ENCODE measurements at places on chromosomes 13 and 19.

GRCh38 chr13:104253063-104253680, 1187.0 kb upstream of the SLC10A2 start:
- DNase-seq, result no peak

DNA sequence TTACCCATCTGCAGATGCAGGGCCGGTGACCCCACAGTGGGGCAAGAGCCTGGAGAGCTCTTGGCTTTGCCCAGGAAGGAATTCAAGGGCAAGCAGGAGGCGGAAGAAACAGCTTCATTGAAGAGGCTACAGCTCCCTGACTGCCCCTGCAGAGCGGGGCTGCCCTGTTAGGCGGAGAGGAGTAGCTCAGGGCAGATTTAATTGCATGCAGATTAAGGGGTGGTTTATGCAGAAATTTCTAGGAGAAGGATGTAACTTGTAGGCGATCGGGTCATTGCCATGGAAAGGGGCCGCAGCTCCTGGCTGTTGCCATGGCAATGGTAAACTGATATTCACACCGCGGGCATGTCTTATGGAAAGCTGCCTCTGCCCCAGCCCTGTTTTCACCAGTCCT, 94.1 kb downstream of the ATP11A start:
- no peak for DNase-seq

DNA sequence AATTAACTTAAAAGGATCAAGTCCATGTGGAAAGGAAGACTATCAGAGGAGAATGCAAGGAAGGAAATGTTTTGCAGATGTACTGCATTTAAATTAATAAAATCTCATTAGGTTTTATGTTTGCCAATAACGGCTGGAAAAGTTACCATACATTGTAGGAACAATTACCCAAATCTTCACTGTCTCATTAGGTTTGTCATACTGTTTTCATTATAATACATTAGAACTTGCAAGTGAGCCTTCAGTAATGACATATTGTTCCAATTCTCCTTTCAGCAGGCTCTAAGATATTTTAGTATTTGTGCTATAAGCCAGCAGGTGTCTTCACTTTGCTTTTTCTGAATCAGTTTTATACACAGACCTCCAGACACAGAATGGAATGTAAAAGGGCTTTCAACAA, 661.6 kb upstream of the KLHL1 start:
- no peak for DNase-seq

GRCh38 chr19:48043675-48044258, at the start of gene CABP5:
Gene CABP5 (minus strand): TSS chr19:48044079. CDS start chr19:48043922, 157 bp downstream.
- no peak for DNase-seq

GRCh38 chr19:55437410-55437809, 5.7 kb downstream of the SHISA7 start:
- peak; percentile 83 for DNase-seq

GRCh38 chr13:64327505-64328194, 2902.5 kb downstream of the PCDH9 start:
- DNase-seq, result no peak

DNA sequence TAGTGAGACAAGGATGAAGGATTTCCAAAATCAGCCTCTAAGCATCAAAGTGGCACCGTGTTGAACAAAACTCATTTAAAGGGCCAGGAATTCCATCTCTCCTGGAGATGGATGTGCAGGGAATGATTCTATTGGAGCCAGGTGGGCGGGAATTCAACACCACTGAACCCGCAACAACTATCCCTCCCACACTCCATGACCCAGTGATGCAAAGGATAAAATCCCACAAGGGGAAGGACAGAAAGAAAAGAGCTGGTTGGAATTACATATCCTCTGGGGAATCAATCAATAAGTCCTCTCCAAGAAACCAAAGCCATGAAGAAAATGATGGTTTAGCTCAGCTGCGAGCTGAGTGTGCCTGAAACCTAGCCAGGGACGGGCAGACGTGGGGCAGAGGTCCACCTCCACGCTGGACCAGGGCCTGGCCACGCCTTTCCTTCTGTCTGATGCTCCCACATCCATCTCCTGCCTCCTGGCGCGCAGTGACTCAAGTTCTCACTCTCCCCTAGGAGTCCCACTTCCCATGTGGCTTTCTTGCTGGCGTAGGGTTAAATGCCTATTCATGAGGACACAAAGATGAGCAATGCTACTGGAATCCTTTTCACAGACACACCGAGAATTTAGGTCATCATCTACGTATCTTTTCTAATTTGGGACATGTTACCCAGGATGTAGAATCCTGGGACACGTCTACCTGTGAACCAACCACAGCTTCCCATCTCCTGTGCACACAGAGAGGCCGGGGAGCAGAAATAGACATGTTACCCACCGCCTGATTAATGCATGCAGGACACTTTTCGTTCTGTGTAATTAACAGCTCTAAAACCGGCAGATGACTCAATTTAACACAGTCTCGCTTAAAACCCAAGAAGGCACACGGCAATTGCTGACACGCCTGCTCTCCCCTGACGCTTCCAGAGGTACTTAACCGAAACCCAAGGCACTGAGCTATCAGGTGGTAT, 48.6 kb downstream of the PEPD start:
- peak; percentile 92 for DNase-seq

GRCh38 chr19:37966211-37966661, 59.2 kb downstream of the SIPA1L3 start:
- peak; percentile 29 for DNase-seq

DNA sequence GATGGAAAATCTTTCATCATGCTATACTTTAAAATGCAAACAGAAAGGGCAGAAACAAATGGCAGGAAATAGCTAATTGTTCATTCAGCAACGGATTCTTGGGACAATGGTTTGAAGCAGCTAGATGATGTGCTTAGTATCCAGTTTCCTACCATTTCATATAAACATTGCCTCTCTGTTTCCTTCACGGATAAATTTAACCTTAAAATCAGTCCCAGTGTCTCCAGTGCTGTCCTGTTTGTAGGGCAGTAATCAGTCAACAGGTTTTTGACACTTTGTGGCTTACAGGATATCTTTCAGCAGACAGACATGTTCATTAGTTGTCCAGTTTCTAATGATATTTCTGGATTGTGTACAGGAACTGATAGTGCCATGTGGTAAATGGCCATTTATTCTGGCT, 24.7 kb upstream of the RB1 start:
- DNase-seq, result no peak

GRCh38 chr19:14406645-14407401, 12.3 kb downstream of the DDX39A start:
- DNase-seq, result no peak

- DNase-seq, result no peak
Observed at GRCh38 chr13:31008400-31009115, 76.1 kb downstream of the TEX26 start.

DNA sequence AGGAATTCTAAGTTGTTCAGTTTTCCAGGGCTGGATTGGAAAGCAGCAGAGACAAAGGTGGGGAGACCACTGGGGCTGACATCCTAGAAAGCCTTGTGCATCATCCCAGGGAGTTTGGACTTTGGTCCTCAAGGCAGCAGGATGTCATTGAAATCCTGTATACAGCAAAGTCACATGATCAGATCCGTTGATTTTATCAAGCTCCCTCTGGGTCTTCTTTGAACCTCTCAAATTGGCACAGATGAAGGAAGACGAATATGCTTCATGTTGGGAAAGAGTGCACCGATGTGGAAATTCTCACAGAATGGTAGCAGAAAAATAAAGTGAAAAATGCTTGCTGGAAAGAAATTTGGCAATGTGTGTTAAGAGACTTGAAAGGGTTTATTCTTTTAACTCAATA, 149.8 kb upstream of the TMTC4 start:
- no peak for DNase-seq

GRCh38 chr13:37427843-37428494, 170.6 kb downstream of the POSTN start:
- DNase-seq, result no peak

GRCh38 chr13:65917731-65918130, 1312.4 kb downstream of the PCDH9 start:
- no peak for DNase-seq

DNA sequence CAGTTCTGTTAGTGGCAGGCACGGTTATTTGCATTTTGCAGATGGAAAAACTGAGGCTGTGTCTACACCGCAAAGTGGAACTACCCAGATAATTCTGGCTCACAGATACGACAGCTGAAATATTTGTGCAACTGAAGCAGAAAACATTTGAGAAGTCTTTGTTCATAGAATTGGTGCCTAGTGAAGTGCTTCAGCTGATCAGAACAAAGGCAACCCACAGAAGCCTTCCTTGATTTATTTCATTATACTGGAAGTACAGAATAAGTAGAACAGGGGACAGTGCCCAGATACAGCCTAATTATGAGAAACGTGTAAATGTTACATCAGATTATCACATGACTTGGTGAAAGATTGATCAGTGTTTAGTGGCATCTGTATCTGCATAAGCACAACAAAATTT, 73.4 kb upstream of the RAP2A start:
- DNase-seq, result no peak

- DNase-seq, result peak; percentile 69
Observed at GRCh38 chr13:102773441-102774213, at the start of gene TEX30. Gene TEX30 (minus strand): TSS chr13:102773786. CDS start chr13:102770026, 3,760 bp downstream.

DNA sequence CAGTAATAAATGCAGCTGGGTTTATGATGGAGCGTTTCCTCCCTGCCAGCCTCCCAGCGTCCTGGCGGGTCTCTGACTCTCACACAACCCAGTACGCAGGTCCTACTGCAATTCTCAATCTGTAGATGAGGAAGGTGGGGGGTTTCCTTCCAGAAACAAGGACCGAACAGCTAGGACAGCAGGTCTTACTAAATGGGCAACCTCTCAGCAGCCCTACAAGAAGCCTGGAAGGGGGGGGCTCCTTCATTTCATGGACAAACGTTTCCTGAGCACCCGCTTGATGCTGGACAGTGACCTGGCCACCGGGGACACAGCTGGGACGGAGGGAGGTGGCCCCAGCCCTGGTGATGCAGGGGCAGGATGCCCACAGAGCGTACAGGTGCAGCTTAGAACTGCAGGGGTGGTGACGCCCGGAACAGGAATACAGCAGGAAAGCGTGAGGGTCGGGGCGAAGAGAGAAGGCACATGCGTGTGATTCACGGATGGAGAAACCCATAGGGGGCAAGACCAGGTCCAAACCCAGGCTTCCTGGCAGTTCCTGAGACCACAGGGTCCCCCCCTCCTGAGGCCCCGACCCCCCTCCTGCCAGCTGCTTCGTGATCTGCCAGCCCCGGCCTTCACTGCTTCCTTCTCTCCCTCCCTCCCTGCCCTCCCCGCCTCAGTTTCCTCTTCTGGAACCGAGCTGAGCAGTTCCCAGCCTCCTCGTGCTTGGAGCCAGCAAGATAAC, 732 bp upstream of the C2CD4C start:
- DNase-seq, result no peak

GRCh38 chr19:1248786-1249297, 459 bp downstream of the MIDN start:
- DNase-seq, result no peak

DNA sequence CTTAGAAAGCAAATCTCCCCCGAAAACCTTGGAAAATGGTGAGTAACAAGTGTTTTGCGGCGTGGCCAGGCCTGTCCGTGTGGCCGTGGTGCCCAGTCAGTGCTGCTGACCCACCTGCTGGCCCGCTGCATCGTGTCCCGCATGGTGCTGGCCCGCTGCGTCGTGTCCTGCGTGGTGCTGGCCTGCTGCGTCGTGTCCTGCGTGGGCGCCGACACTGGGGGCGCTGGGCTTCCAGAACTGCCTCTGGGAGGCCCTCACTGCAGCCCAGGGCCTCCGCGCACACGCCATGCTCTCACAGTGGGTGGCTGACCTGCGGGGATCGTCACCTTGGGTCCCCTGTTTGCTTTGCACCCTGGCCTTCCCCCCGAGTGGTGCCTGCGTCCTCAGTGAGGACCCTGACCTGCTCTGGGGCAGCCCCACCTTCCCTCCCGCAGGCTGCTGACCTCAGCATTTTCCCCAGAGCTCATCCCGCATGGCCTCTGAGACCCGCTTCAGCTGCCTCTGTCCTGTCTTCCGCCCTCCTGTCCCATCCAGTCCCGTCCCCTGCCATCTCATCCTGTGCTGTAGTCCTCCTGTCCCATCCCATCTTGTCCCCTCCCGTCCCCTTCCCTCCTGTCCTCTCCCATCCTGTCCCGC, 10.6 kb downstream of the PLEKHJ1 start:
- DNase-seq, result no peak

- no peak for DNase-seq
Observed at GRCh38 chr19:14370169-14370939, 10.9 kb upstream of the ADGRE5 start.

DNA sequence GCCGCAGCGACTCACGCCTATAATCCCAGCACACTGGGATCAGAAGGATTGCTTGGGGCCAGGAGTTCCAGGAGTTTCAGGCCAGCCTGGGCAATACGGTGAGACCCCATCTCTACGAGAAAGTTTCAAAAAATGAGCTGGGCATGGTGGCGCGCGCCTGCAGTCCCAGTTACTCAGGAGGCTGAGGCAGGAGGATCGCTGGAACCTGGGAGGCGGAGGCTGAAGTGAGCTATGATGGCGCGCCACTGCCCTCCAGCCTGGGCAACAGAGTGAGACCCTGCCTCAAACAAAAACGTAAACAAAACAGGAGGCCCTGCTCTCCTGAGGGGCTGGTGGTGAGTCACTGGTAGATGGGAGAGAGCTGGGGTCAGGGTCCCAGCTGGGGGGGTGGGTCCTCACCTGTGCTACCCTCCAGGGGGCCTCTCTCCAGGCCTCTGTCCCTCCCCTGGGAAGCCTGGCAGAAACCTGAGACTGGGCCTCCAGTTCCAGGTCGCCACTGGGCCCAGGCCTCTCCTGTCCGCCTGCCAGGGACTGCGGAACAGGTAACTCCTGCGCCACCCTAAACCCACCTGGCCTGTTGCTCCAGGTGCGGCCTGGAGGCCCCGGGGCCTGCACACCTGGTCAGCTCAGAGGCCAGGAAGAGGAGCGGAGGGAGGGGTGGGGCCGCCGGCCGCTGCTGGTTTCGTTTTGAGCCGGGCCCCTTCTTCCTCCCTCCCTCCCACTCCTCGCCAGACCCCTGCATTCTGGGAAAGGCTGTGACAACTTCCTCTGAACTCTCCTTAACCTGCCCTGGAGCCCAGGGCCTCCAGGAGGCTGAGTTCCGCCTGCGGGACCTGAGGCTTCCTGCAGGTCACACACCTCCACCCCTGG, 17.2 kb upstream of the ZBTB7A start:
- no peak for DNase-seq

DNA sequence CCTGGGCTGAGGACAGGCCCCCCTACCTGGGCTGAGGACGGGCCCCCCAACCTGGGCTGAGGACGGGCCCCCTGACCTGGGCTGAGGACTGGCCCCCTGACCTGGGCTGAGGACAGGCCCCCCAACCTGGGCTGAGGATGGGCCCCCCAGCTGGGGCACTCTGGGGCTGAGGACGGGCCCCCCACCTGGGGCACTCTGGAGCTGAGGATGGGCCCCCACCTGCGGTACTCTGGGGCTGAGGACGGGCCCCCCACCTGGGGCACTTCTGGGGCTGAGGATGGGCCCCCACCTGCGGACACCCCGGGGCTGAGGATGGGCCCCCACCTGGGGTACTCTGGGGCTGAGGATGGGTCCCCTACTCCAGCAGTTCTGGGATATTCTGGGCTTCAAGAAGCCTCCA, 65.5 kb downstream of the RASA3 start:
- DNase-seq, result no peak

GRCh38 chr19:21568816-21569493, 63.6 kb downstream of the ZNF429 start:
- no peak for DNase-seq

GRCh38 chr13:102033857-102034331, 368.0 kb downstream of the FGF14 start:
- no peak for DNase-seq

- no peak for DNase-seq
Observed at GRCh38 chr13:21139374-21139773, 37.0 kb downstream of the SKA3 start.

- DNase-seq, result no peak
Observed at GRCh38 chr13:68749796-68750195, 1357.8 kb upstream of the ATXN8OS start.

GRCh38 chr13:99813336-99814095, 158.1 kb downstream of the ZIC5 start:
- DNase-seq, result no peak

- DNase-seq, result no peak
Observed at GRCh38 chr19:37988758-37989635, 82.0 kb downstream of the SIPA1L3 start.

All from HTR-8/SVneo (cell line).